ENCODE measurements at places on chromosomes 11 and 22. TPM values are rescaled to one million over a fixed set of nuclear protein-coding genes. Genes with fewer than 3 reads are reported as not detected.
A peak's percentile ranks its signal among the peaks of the same experiment; 100 is the strongest.

DNA sequence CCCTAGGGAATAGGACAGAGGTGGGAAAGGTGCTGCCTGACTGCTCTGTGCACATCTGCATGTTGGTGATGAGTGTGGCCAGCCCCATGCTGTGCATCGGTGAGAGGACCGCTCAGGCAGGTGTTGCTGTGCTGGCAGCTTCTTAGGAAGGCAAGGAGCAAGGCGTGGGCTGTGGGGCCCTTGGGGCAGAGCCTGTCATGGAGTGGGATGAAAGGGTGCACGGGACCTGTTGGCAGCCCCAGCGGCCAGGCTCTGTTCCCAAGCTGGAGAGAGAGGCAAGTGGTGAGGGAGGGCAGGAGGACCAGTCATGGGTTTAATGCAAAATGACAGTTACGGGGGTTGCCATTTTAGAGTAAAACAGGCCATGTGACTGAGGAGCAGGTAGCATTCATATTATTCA, 78.3 kb downstream of the ZBTB16 start:
- H3K4me1 ChIP-seq: peaks cover 89% of the 10 kb centered on the region
- no peaks in the 10 kb centered on the region for H3K27me3 ChIP-seq
- H3K4me3 ChIP-seq: peak overlapping the region; percentile 29
- DNase-seq: no peak
- H3K36me3 ChIP-seq: peaks cover 51% of the 10 kb centered on the region

DNA sequence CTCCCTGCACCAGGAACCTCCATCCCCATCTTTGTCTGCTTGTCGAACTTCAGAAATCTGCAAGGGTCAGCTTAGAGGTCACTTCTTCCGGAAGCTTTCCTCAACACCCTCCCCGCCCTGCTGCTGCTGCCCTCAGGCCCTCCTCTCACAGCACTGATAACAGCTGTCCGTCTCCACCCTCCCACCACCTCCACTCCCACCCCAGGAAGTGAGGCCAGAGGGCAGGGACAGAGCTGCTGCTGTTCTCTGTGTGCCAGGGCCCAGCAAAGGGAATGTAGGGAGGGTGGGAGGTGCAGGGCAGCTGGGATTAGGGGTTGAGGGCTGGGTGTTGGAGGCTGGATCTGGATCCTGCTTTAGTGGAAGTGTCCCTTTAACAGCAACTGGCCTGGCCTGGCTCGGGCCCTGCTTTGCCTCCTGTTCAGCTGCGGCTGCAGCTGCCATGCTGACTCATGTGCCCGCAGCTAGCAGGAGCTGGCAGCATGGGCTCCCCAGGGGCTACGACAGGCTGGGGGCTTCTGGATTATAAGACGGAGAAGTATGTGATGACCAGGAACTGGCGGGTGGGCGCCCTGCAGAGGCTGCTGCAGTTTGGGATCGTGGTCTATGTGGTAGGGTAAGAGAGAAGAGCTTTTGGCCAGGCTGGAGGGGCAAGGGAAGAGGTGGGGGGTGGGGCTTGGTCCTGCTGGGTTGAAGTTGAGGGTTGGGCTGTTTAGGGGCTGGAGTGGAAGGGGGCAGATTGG, at the start of gene P2RX6:
TSS of gene P2RX6 (plus strand) at position 440 of the 740 bp plus-strand sequence. CDS start at position 450, 10 bp downstream.
- peak within 1 kb of the TSS; percentile 27 for H3K4me3 ChIP-seq
- H3K27ac ChIP-seq: peak within 1 kb of the TSS; percentile 57
- H3K4me1 ChIP-seq: peaks cover 18% of the 10 kb centered on the region
- H3K27me3 ChIP-seq: no peaks in the 10 kb centered on the region
- DNase-seq: peak; percentile 76

- H3K36me3 ChIP-seq: no peaks in the 10 kb centered on the region
- peak; percentile 96 for DNase-seq
- no peaks in the 10 kb centered on the region for H3K27me3 ChIP-seq
- peak overlapping the region; percentile 54 for H3K4me3 ChIP-seq
- peaks cover 31% of the 10 kb centered on the region for H3K4me1 ChIP-seq
Measured at GRCh38 chr11:355581-356458, 13.5 kb upstream of the B4GALNT4 start.

GRCh38 chr11:126837581-126837980, 163.0 kb downstream of the KIRREL3 start:
- no peaks in the 10 kb centered on the region for H3K36me3 ChIP-seq
- no peak for DNase-seq
- no peak overlapping the region for H3K4me3 ChIP-seq
- no peaks in the 10 kb centered on the region for H3K4me1 ChIP-seq
- H3K27ac ChIP-seq: no peak overlapping the region
- no peaks in the 10 kb centered on the region for H3K27me3 ChIP-seq

Gene VSIG10L2
- not detected for total RNA-seq

DNA sequence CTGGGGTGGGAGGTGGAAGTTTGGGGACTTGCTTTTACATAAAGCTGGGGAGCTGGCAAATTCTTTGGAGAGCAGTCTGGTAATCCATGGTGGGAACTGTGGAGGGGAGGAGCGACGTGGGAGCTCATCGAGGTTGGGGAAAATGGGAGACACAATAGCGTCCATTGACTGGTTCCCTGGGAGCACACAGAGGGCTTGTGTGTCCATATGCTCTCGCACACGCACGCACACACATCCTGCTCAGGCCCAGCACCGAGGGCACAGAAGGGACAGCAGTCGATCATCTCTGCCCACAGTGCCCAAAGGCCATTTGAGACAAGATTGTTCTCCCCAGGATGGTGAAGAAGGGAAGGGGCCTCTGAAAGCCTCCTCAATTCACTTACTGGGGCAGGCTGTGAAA, 53.7 kb downstream of the FBXO7 start:
- H3K4me3 ChIP-seq: no peak overlapping the region
- no peaks in the 10 kb centered on the region for H3K36me3 ChIP-seq
- DNase-seq: no peak
- H3K27ac ChIP-seq: no peak overlapping the region

DNA sequence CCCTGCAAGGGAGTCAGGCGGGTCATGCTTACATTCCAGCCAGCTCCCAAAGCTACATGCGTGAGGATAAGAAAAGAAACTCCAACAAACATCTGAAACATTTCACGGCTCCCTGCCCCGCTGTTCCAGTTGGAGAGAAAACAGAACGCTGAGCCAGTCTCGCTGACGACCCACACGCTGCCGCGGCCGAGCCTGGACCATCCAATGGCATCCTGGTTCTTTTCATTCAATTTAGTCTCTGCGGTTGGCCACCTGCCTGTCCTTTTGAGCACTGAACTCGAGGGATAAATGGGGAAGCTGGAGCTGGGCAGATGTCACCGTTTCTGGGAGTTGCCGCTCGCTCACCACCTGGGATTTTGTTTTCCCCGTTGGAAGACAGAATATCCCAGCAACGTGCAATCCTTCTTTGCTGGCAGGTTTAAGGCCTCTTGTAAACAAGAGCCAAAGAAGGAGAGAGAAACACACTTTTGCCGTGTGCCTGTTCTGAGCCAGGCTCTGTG, 45.3 kb upstream of the SHISAL1 start:
- H3K4me3 ChIP-seq: no peak overlapping the region
- H3K27me3 ChIP-seq: no peaks in the 10 kb centered on the region
- peak overlapping the region; percentile 89 for H3K27ac ChIP-seq
- H3K36me3 ChIP-seq: no peaks in the 10 kb centered on the region
- H3K4me1 ChIP-seq: peaks cover 17% of the 10 kb centered on the region
- no peak for DNase-seq

- no peaks in the 10 kb centered on the region for H3K4me1 ChIP-seq
- H3K27me3 ChIP-seq: no peaks in the 10 kb centered on the region
Measured at GRCh38 chr11:128726458-128727139, 32.7 kb downstream of the FLI1 start.

Gene RAB36
- total RNA-seq: 1.8 TPM

DNA sequence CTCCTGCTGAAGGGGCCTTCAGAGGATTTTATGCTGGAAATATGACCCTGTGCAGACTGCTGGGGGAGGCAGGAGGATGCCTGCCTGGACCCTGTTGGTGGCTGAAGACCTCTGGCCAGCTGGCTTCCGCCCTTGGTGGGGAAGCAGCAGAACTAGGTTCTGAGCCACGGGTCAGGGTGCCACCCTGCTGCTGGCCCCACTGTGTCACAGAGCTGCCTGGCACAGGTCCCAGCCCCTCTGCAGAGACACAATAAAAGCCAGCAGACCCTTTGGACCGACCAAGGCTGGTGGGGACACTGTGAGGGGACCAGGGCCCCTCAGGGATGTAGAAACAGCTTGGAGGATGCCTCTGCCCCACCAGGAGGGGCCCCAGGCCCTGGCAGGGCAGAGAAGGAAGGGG, 6.9 kb upstream of the SREBF2 start:
- no peak for DNase-seq
- H3K4me1 ChIP-seq: no peaks in the 10 kb centered on the region
- H3K27me3 ChIP-seq: no peaks in the 10 kb centered on the region
- H3K36me3 ChIP-seq: no peaks in the 10 kb centered on the region
- H3K4me3 ChIP-seq: no peak overlapping the region
- H3K27ac ChIP-seq: no peak overlapping the region

DNA sequence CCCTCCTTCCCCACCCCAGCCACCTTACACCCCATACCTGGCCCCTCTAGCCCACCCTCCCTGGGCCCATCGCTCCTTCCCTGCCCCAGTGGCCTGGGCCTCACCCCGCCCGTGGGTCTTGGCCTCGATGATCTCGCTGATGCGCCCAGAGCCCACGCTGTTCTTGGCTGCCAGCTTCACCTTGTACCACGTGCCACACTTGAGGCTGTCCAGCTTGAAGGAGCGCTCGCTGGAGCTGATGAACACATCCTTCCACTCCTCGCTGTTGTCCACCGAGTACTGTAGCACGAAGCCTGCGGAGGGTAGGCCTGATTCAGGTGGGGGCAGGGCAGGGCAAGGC, 110.1 kb downstream of the CEP164 start:
- H3K36me3 ChIP-seq: no peaks in the 10 kb centered on the region
- H3K27ac ChIP-seq: no peak overlapping the region
- no peaks in the 10 kb centered on the region for H3K4me1 ChIP-seq
- DNase-seq: no peak
- H3K4me3 ChIP-seq: no peak overlapping the region

- H3K27me3 ChIP-seq: no peaks in the 10 kb centered on the region
- H3K4me3 ChIP-seq: no peak overlapping the region
- H3K27ac ChIP-seq: no peak overlapping the region
- H3K36me3 ChIP-seq: no peaks in the 10 kb centered on the region
Measured at GRCh38 chr11:132595711-132596134, 936.6 kb downstream of the OPCML start.

DNA sequence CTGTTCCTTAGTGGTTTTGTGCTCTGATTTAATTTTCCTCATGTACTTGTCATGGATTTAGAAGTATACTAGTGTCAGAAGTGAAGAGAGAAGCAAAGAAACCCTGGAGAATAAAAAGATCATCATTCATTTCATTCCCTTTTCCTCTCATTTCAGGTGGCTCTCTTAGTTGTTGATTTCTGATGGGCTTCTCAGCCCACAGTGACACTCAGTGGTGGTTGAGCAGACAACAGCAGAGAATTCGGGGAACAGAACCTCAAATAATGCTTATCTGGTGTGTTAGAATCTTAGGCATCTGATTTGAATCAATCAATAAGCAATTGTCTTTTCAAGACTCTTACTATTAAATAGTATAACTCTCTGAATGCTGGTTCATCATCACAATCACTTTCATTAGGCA, 1289.4 kb downstream of the FAM181B start:
- no peak overlapping the region for H3K4me3 ChIP-seq
- no peak for DNase-seq
- no peaks in the 10 kb centered on the region for H3K36me3 ChIP-seq

Gene ANO1
- 244 TPM for total RNA-seq

- no peak overlapping the region for H3K4me3 ChIP-seq
- H3K27ac ChIP-seq: no peak overlapping the region
- no peak for DNase-seq
- no peaks in the 10 kb centered on the region for H3K4me1 ChIP-seq
- no peaks in the 10 kb centered on the region for H3K27me3 ChIP-seq
- no peaks in the 10 kb centered on the region for H3K36me3 ChIP-seq
Measured at GRCh38 chr11:56705784-56706396, 7.0 kb downstream of the OR9G1 start.

Gene LMO1
- total RNA-seq: not detected

DNA sequence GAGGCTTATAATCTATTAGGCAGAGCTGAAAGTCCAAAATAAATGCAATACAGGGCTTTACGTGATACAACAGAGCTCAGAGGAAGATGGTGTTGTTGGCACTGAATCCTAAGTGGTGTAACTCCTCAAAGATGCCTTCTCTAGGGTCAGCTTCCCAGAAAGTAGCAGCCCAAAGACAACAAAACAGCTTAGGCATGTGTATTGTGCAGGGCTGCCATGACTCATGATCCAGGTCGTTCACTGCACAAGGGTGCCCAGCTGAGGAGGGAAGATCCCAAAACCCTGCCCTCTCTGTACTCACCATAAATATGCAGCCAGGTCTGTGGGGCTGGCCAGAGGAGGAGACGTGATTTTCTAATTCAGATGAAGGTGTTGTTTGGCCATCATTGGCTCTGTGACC, 59.4 kb upstream of the NNMT start:
- H3K36me3 ChIP-seq: peaks cover 29% of the 10 kb centered on the region
- no peak overlapping the region for H3K4me3 ChIP-seq
- peaks cover 68% of the 10 kb centered on the region for H3K4me1 ChIP-seq
- H3K27ac ChIP-seq: no peak overlapping the region
- H3K27me3 ChIP-seq: no peaks in the 10 kb centered on the region

Gene SCGB1C1
- total RNA-seq: not detected

GRCh38 chr11:36427079-36427478, 83.0 kb downstream of the TRAF6 start:
- H3K36me3 ChIP-seq: no peaks in the 10 kb centered on the region
- H3K4me3 ChIP-seq: no peak overlapping the region
- DNase-seq: no peak

DNA sequence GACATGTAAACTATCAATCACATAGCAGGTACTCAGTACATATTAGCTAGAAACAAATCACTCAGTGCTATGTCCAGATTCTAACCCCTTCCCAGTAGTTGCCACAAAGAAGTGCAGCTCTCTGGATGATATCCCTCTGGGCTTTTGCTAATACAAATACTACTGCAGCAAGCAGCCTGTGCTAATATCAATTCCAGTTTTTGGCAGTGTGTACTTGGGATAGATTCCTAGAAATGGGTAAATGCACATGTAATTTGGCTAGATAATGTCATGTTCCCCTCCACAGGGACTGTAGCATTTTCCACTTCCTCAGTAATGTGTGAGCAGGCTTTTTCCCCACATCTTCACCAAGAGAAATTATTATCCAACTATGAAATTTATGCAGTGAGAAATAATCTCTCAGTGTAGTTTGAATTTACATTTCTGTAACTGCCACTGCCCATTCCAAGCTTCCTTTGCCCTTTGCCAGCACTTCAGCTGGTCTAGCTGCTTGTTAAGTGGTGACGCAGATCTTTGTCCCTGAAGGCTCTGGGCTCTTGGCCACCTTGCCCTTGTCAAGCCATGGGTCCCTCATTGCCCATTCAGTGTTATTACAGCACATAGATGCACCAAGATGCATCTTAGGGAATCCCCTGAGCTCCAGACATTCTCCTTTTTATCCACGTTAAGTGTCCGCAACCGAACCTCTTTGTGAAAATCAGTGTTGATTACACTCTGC, 107.1 kb upstream of the CLPB start:
- no peak for DNase-seq
- no peaks in the 10 kb centered on the region for H3K4me1 ChIP-seq
- no peaks in the 10 kb centered on the region for H3K27me3 ChIP-seq
- H3K36me3 ChIP-seq: no peaks in the 10 kb centered on the region

DNA sequence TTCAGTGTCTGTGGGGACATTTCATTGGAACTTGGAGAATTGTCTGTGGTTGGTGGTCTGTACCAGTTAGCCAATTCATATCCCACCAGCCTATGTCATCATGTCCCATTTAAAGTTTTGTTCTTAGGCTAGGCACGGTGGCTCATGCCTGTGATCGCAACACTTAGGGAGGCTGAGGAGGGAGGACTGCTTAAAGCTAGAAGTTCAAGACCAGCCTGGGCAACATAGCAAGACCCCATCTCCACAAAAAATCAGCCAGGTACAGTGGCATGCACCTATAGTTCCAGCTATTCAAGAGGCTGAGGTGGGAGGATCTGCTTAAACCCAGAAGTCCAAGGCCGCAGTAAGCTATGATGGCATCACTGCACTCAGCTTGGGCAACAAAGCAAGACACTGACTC, 55.6 kb upstream of the CCND1 start:
- no peaks in the 10 kb centered on the region for H3K36me3 ChIP-seq
- no peak overlapping the region for H3K27ac ChIP-seq
- H3K4me3 ChIP-seq: no peak overlapping the region
- no peak for DNase-seq
- H3K27me3 ChIP-seq: no peaks in the 10 kb centered on the region

All from ascending aorta (tissue), 2 donors.